ENCODE measurements at places on chromosomes 4 and X.
A peak's percentile ranks its signal among the peaks of the same experiment; 100 is the strongest.

GRCh38 chrX:15505101-15505500 is 4.5 kb downstream of the BMX start:
- no peak for DNase-seq

DNA sequence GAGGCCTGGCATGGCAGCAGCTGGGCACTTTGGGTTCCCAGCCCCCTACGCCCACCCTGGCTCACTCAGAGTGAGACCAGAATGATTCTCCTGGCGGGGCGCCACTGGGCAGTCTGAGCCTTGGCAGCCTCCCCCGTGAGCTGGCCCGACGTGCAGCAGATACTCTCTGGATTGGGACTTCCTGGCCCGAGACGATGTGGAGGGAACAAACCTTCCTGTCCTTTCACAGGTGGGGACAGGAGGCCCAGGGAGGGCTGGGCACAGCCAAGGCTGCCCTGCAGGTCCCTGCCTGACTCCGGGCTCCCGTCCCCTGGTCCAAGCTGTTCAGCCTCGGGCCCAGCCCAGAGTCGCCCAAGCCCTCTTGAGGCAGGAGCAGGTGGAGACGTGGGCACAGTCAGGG is 17.9 kb upstream of the ADD1 start:
- no peak for DNase-seq

DNA sequence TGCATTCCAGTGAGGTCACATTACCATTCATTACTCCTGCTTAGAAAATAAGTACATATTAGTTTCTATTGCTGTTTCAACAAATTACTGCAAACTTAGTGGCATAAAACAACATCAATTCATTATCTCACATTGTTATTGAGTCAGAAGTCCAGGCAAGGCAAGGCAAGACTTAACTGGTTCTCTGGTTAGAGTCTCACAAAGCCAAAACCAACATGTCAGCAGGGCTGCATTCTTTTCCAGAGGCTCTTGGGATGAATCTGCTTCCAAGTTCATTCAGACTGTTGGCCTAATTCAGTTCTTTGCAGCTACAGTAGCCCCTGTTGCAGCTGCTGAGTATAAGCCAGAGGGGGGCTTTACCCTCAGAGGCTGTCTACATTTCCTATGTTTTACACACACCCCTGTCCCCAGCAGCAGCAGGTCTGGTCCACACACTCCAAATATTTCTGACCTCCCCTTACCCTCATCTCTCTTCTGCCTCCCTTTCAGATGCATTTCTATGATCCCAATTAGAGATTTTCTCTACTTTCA is 892.1 kb upstream of the EPHA5 start:
- no peak for DNase-seq

- DNase-seq = peak; percentile 7
These were observed 45.6 kb upstream of the CHRNA9 start for GRCh38 chr4:40289366-40290188.

DNA sequence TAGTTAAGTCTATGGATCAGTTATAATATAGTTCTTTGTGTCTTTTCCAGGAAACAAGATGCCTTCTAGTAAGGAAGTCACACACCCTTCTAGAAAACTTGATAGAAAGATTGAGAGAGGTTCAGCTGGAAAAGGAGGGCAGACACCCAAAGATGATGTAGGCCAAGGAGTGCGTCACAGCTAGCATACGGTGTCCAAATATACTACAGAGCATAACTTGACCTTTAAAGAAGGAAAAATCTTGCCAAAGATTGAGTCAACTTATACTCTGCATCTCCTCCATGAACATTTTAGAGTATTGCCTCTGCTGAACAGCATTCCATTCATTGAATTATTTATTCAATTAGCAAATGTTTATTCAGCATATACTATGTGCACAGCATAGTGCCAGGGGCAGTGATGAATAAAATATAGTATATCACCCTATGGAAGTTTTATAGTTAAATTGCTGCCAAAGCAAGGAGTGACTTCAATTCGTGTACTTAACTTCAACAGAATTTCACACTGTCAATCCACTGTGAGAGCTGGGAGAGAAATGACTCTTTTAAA is 51.9 kb upstream of the SLC6A14 start:
- DNase-seq = no peak

GRCh38 chr4:100049872-100050271 is 99.8 kb upstream of the H2AZ1 start:
- no peak for DNase-seq

DNA sequence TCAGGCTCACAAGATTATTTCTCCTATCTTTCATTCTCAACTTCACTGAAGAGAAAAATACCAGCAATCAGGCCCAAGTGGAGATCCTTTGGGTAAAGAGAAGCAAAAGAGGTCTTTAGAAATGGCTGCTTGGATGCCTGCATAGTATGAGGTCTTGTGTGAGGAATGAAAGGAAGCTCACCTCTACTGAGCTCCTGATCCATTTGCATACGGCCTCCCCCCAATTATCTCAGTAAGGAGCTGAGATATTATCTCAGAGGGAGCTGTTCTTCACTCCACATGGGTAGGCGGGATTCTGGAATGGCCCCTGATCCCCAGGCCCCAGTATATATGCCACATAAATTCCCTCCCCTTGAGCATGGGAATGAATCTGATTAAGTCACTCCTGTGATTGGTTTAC is 75.8 kb downstream of the EVC2 start:
- no peak for DNase-seq

GRCh38 chr4:24209131-24209530 is 319.3 kb upstream of the PPARGC1A start:
- DNase-seq = no peak

GRCh38 chr4:144582975-144583374 is 63.0 kb upstream of the HHIP start:
- DNase-seq = no peak

DNA sequence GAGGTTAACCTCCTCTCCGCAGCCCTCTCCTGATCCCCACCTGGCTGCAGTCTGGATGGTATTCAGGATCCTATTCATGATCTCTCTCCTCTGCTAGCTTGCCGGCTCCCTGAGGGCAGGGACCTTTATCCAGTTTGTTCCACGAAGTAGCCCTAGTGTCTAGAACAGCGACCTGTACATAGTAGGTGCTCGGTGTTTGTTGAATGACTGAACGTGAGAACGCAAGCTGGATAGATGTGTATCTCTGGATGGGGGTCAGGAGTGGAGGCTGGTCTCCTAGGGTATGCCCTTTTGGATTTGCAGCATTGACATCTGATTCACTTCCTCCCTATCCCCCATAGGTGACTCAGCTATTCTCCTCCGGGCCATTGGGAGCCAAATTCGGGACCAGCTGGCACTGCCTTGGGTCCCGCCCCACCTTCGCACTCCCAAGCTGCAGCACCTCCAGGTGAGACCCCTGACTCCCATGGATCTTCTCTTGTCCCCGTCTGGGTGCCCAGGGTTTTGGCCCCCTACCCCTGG is 7.3 kb downstream of the CCDC22 start:
- DNase-seq = no peak

GRCh38 chr4:173057442-173057841 is 111.2 kb upstream of the GALNT7 start:
- DNase-seq = no peak

GRCh38 chrX:43655151-43656004 is 721 bp upstream of the MAOA start:
- DNase-seq = no peak

DNA sequence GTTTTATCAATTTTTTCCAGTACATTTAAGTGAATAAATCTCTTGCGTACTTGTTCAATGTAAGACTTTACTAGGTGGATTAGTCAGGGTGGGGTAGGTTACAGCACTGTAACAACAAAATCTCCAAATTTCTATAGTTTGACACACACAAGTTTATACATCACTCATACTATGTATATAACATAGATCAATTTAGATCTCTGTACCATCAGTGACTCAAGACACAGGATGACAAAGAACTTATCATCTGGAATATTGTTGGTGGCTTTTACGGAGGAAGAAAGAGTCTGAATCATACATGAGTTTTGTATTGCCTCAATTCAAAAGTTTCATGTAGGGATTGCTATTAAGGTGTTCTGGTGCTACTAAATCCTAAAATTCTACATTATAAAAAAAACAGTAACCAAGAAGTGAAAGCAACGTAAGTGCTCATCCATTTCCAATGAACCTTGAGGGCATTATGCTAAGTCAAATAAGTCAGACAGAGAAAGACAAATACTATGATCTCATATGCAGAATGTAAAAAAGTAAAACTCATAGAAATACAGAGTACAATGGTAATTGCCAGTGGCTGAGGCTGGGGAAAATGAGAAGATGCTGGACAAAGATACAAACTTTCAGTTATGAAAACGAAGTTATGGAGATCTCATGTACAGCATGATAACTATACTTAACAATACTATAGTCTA is 98.0 kb upstream of the DKK2 start:
- no peak for DNase-seq

- DNase-seq = no peak
These were observed 37.7 kb upstream of the RAB33B start for GRCh38 chr4:139416073-139416673.

Measured in DMS79 treated with DMSO at 0.1 percent for 48 hours (cell line).